ENCODE measurements at places on chromosomes 3 and 15. TPM values are rescaled to one million over a fixed set of nuclear protein-coding genes. Genes with fewer than 3 reads are reported as not detected.
A peak's percentile ranks its signal among the peaks of the same experiment; 100 is the strongest.

DNA sequence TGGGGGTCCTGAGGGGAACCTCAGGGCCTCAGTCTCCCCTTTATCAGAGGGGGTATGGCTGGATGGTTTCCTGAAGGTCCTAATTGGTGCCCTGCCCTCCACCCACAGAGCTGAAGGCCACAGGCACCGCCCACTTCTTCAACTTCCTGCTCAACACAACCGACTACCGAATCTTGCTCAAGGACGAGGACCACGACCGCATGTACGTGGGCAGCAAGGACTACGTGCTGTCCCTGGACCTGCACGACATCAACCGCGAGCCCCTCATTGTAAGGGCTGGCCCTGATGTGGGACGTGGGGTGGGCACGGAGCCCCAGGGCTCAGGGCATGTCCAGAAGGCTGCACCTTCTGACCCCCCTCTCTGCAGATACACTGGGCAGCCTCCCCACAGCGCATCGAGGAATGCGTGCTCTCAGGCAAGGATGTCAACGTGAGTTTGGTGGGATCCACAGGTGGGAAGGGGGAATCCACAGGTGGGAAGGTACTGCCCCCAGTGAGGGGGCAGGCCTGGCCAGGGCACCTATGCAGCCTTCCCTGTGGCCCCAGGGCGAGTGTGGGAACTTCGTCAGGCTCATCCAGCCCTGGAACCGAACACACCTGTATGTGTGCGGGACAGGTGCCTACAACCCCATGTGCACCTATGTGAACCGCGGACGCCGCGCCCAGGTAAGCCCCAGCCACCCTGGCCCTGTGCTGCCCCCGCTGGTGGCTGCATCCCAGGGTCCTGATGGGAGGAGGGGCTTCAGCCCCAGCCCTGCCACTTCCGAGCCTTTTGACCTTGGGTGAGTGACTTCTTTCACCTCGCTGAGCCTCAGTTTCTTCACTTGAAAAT is 17.5 kb upstream of the GNAT1 start:
- no peak for DNase-seq

- DNase-seq, result no peak
Observed at GRCh38 chr3:34008191-34008590, 209.8 kb downstream of the PDCD6IP start.

DNA sequence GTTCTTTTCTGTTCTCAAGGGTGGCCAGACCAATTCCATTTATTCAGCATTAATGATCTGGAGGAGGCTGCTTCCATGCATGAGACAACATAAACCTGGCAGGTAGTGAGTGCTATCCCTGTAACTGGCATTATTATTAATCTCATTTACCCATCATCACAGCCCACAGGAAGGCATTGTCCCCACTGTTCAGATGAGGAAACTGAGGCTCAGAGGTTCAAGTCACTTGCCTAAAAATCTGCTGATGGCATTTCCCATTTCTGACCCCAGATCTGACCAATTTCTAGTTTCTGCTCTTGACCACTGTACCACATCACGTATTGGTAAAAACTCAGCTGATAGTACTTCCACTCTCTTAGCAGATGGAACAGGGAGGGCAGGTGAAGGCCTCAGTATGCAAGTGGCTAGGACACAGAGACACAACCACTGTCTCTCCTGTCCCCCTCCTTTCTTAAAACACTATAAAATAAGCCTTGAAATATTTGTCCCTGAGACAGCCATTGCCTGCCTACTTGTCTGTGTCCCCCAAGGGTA is 36.1 kb downstream of the TRANK1 start:
- DNase-seq, result no peak

Gene ARGFX
- not detected for total RNA-seq

GRCh38 chr3:149273096-149273751 is 51.6 kb upstream of the CP start:
- DNase-seq, result peak; percentile 86

DNA sequence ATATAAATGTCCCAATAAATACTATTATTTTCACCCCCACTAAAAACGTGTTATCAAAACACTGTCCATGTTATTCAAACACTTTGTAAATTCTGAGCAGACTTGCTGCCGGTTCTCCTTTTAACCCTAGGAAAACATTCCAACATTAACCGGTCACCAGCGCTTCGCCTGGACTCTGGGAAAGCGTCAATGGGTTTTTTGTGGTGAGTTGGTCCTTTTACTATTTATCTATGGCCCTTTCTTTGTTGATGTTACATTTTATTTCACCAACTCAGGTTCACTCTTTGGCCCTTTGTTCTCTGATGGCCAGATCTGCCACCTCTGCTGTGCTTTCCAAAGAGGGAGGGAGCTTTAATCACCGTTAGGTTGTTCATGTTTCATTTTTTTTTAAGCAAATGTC is 4.1 kb upstream of the EOMES start:
- DNase-seq, result no peak

- DNase-seq, result no peak
Observed at GRCh38 chr3:192482391-192482790, 244.9 kb downstream of the FGF12 start.

DNA sequence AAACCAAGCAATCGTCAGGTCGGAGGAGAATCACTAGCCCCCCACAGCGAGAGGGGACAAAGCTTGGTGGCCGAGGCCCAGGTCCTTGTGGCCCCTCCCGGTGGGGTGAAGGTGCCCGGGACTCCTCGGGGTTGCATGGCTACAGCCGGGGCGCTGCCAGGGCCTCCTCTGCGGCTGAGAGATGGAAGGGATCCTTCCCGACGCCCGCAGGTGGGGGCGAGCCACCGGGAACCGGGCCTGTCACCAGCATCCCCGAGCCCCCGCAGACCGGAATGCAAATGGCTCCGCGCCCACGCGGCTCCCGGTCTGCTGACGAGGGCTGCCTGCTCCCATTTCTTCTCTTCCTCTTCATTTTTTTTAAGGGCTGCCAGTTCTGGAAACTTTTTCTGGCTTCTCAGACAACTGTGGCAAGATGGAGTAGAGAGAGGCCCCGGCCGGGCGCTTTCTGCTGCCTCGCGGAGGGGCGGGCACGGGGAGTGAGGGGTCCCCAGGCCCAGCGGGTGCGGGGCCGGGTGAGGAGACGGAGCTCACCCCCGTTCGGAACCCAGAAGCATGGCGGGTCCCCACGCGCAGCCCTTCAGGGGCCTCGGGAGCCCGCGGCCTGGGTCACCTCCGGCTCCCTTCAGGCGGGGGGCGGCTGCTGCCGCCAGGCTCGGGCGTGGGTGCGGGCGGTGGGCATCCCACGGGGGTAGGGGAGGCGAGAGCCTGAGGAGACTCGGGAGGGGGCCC is 27.5 kb downstream of the MELTF start:
- DNase-seq, result no peak

DNA sequence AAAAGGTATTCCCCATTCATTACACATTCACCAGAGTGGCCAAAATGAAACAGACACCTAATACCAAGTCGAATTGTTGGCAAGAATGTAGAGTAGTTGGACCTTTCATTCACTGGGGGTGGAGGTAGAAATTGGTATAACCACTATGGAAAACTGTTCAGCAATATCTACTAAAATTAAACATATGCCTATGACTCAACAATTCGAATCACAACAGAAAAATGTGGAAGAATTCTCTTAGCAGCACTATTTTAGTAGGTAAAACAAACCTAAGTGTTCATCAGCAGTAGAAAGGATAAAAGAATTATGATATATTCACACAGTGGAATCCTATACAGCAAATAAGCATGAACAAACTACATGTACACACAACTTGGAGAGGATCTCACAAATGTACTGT is 30.6 kb downstream of the POLG start:
- DNase-seq, result no peak

Gene PDE12
- 20.4 TPM for total RNA-seq

DNA sequence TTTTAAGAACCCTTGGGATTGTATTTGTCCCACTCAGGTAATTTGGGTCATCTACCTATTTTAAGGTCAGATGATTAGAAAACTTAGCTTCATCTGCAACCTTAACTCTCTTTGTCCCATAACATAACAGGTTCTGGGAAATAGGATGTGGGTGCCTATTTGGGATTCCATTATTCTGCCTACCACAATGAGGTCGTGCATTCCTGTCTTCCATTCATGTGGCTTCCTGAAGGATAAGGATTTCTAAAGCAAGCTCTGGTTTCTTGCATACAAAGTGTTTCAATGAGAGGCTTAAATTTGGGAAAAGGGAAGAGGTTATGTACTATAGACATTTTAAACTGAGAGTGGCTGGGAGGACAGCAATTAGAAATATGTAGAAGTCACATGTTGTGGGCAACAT is 190.3 kb downstream of the MCTP2 start:
- no peak for DNase-seq

- no peak for DNase-seq
Observed at GRCh38 chr15:70066447-70066846, 31.3 kb downstream of the TLE3 start.

GRCh38 chr15:74808078-74808839 is 4.4 kb upstream of the LMAN1L start:
- DNase-seq, result no peak

DNA sequence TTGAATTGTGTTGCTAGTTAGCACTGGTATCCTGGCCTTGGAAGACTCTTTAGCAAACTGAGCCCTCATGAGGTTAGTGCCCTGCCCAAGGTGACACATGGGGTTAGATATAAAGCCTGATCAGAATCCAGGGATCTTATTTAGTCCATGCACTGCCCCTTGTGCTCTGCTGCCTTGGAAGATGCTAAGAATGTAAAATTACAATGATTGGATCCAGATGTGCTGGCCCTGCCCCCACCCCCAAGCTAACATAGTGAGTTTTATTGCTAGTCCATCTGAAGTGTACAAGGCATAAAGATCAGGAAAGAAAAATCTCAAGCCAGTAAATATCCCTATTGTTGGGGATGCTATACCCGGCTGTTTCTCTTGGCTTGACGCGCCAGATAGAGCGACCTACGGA is 248.1 kb upstream of the C2CD4B start:
- no peak for DNase-seq

- no peak for DNase-seq
Observed at GRCh38 chr3:69445024-69445423, 59.1 kb upstream of the FRMD4B start.

DNA sequence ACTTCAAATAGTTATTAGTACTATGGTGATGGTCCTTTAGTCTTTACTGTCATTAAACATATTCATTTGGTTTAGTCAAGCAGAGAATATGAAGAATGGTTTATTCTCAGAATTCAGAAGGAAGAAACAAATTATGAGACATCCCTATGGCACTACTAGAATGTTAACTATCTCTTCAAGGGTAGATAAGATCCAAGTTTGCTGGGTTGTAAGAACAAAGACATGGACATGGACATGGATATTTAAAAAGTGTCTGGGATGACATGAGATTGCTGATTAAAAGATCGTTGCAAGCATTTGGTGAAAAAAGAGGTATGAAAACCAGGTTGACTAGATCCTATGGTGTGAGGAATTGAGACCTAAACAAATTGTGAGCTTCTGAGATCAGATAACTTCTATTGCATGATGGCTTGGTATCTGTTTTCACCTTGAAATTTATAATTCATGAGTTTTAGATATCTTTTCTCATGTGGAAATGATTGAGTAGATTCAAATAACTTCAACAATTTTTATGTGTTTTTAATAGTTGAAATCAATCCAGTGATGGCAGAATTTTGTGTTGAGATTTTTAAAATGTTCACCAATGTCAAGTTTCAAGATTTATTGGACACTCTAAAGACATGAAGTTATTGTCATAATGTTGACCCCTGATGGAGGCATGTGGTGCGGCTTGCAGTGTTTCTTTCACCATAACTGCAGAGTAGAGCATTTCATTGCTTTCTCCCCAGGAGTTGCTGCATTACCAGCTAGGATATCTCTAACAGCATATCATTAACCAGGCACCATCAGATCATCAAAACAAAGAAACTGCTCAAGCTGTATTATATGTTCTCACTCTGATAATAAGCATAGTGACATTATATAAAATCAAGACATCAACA is 72.6 kb downstream of the NAALADL2 start:
- no peak for DNase-seq

DNA sequence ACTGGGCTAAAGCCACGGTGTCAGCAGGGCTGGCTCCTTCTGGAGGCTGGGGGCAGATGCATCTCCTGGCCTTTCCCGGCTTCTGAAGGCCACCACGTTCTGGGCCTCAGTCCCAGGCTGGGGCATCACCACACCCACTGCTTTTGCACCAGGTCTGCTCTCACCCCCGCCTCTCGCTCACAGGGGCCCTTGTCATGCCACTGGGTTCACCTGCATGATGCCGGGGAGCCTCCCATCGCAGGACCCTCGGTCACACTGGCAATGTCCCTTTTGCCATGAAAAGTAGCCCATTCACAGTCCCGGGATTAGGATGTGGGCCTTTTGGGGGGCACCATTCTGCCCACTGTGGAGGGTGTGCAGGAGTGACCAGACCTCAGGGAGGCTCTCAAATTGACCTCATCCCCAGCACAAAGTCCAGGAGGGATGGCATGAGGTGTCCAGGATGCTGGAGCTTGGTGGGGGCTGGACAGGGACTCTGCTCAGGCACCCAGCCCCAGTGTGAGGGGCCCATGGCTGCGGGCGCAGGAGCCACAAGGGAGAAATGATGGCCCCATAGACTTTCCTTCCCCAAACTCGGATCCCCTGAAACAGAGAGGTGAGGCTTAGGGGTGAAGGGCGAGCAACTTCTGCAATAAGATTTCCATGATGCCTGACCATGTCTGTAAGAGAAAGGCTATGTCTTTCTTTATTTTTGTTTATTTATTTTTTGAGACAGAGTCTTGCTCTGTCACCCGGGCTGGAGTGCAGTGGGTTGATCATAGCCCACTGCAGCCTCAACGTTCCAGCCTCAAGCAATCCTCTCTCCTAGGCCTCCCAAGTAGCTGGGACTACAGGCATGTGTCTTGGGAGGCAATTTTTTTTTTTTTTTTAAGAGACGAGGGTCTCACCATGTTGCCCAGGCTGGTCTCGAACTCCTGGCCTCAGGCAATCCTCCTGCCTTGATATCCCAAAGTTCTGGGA is 189.1 kb downstream of the GOLGA6L6 start:
- no peak for DNase-seq

GRCh38 chr3:10245081-10245712 is 3.1 kb upstream of the TATDN2 start:
- DNase-seq, result no peak

- DNase-seq, result peak; percentile 94
Observed at GRCh38 chr15:40928821-40929659, at the start of gene DLL4. Gene DLL4, plus strand, starts transcription at chr15:40929340. Its CDS starts 329 bp downstream, at chr15:40929669.

- DNase-seq, result no peak
Observed at GRCh38 chr3:119642746-119643473, 17.5 kb downstream of the POPDC2 start.

Gene GASK1A
- total RNA-seq, result not detected

Data from endothelial cell of umbilical vein (primary cell).